ENCODE measurements at places on chromosomes 1 and 21.

DNA sequence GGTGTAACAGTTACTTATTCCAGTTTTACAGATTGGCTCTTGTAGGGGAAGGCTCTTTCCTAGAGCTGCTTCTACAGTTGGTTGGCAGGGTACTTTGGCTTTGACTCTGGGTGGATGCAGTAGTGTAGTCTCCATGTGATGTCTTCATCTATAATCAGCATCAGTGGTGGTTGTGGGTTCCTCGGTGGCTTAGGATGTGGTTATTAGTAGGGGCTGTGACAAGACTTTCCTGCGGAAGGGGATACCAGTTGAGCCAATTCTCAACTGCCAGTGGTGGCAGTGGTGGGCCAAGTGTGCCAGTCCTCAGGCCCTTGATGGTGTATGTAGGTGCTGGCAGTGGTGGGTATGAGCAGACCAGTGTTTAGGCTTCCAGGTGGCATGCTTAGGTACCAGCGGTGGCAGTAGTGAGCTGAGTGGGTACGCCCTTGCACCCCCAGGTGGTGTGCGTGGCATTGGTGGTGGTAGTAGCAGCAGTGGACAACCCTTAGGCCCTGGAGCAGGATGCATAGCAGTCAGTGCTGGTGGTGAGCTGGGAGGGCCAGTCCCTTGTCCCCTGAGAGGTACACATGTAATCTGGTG lies 27.2 kb upstream of the KLF18 start:
- no peak for DNase-seq

- DNase-seq, result no peak
Measured at GRCh38 chr21:34891613-34891943, 157.5 kb downstream of the RUNX1 start.

GRCh38 chr1:247216261-247216660 lies 39.6 kb upstream of the VN1R5 start:
- no peak for DNase-seq

DNA sequence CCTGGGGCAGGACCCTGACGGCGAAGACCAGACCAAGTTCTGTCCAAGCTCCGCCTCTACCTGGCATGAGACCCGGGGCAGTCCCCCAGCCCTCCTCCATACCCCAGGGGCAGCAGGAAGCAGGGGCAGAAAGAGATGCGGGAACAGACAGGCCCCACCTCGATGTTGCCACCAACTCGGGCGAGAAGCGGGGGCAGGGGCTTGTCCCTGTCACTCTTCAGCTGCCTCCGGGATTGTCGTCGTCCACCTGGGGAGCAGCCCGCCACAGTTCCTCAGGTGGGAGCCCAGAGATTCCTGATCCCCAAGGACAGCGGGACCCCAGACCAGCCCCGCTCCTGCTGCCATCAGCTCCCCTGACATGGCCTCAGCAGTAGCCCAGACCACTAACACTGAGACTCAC lies 54.8 kb downstream of the CHD5 start:
- DNase-seq, result no peak

Measured in T-helper 1 cell (primary cell).